ENCODE measurements at places on chromosomes 1 and 21.

DNA sequence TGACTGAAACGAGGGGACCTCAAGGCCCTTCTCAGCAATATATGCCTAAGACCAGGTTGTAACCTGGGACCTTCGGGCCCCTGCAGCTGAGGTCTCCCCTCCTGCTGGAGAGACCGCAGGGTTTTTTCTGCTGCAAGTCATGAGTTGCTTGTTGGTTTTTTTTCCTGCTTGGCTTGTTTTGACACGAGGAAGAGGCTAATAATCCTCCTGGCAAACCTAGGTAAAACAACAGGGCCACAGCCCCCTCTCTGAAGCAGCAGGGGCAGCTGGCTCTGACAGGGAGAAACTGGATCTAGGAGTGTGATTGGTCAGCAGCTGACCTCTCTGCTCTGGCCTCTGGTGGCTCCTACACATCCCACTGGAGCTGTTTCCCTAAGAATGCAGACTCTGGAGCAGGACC lies 69.0 kb downstream of the CD34 start:
- no peak for DNase-seq

- DNase-seq = no peak
Observed at GRCh38 chr1:107870696-107871095, 94.3 kb downstream of the VAV3 start.

- DNase-seq = peak; percentile 10
Observed at GRCh38 chr1:37765916-37766664, 1.2 kb upstream of the EPHA10 start.

DNA sequence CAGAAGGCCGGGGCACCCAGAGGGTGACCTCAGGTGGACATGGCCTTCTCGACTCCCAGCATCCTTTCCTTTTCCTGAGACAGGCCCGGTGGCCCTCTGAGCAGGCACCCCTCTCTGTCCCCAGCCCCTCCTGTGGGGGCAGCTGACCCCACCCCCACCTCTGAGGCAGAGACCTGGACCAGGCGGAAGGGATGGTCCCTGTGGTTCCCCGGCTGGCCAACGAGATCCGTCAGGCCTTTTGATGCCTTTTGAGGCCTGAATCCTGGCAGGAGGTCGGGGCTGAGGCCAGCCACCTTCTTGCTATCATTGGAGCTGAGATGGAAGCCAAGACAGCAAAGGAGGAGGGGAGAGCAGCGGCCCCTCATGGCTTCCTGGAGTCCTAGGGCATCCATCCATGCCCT lies 50.2 kb upstream of the ACTRT2 start:
- no peak for DNase-seq

DNA sequence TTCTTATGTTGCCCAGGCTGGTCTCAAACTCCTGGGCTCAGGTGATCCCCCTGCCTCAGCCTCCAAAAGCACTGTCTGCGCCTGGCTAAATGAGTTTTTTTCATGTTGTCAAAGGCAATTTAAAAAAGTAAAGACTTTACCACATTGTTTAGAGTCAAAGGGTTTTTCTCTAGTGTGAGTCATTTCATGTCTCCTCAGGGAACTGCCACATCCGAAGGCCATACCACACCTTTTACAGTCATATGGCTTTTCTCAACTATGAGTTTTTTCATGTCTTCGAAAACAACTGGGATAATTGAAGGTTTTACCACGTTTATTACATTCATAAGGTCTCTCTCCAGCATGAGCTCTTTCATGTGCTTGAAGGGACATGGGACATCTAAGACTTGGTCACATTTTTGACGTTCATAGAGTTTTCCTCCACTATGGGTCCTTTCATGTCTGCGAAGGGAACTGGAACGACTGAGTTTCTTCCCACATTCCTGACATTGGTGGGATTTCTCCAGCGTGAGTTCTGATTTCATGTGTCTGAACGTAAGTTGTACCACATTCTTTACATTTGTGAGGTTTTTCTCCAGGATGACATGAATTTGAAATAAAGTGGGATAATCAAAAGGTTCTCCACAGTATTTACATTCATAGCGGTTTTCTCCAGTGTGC lies 65.6 kb downstream of the UCHL5 start:
- DNase-seq = no peak

DNA sequence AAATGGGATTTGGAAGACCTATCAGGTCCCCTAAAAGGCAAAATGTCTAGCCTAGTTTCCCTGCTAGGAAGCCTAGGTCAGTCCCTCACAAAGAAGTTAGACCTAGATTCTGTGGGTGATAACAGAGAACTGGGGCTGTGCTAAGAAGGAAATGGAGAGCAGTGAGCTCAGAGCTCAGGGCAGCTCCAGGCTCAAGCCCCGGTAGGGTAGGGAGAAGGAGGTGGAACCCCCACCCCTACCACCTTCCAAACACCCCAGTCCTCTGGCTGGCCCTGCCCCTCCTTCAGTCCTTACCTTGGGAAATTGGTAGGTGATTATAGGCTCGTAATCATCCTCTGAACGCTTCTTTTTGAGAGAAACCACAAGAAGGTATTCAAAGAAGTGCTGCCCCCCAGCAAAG lies 1.1 kb downstream of the DENND2D start:
- DNase-seq = no peak

GRCh38 chr1:21313203-21313885 lies 23.1 kb upstream of the ECE1 start:
- DNase-seq = no peak

DNA sequence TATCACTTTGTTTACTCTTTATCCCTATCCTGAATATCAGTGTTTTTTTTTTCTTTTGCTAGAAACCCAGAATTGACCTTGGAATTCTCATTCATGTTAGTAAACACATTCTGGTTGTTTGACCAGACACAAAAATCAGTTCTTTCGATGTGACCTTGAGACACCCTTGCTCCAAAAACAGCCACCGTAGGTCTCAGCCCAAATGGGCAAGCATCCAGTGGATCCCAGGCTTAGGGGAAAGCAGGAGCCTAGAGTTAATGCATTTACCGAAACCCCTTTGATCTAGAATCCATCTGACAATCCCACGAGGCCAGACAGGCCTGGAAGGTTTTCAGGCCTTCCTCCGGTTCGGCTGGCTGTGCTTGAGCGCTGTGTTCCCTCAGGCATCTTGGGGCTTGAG lies 47.6 kb downstream of the IRF2BP2 start:
- no peak for DNase-seq

DNA sequence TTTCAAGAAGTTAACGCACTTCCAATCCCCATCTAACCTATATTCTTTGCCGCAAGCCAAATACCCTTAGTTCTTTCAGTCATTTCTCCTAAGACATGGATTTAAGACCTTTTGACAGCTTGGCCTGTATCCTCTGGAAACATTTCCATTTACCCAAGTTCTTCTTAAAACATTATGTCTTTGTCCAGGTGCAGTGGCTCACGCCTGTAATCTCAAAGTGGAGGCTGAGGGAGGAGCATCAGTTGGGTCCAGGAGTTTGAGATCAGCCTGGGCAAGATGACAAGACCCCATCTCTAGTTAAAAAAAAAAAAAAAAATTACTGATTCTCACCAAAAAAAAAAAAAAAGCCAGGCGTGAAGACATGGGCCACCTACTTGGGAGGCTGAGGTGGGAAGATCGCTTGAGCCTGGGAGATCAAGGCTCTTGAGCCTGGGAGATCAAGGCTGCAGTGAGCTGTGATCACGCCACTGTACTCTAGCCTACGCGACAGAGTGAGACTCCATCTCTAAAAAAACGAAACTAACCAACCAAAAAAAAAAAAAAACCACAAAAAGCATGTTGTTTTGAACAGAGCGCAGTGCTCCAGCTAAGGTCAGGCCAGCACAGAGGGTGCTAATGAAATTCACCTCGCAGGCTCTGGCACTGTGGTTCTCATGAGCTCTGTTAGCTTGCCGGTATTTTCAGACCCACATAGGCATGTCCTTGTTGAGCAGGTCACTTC lies 36.0 kb downstream of the NUAK2 start:
- no peak for DNase-seq

DNA sequence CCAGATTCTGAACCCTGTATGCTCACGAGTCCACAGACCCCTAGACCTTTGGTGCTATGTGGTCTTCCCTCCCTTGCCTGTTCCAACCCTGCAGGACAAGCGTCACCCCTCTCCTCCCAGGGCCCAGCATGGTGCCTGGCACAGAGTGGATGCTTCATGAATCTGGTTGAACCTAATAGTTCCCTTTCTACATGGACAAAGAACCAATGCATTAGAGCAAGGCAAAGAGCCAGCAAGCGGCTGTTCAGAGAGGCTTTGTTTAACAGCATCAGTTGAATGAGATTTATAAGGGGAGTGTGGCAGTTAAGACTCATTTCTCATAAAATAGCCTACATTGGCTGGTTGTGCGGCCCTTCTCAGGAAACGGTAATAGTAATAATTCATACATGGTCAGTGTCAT lies 14.9 kb downstream of the SLC26A9 start:
- peak; percentile 10 for DNase-seq

- no peak for DNase-seq
Observed at GRCh38 chr1:71464016-71464415, 383.2 kb upstream of the ZRANB2 start.

- peak; percentile 93 for DNase-seq
Observed at GRCh38 chr1:24505816-24506215, 3.2 kb downstream of the RCAN3 start.

DNA sequence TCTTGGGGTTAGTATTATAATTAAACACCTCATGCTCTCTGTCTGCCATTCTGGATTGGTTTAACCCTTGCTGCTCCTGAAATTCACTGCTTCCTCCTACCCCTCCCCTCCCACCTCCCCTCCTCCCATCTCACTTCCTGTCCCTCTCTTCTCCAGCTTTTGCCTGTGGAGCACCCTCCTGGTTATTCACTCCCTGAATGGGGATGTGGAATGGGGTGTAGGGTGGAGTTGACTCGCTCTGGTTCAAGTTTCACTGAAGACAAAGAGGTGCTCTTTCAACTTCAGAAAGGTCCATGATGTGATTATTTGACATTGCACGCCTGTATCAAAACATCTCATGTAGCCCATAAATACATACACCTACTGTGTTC lies 160.5 kb downstream of the PLXNA2 start:
- DNase-seq = no peak

DNA sequence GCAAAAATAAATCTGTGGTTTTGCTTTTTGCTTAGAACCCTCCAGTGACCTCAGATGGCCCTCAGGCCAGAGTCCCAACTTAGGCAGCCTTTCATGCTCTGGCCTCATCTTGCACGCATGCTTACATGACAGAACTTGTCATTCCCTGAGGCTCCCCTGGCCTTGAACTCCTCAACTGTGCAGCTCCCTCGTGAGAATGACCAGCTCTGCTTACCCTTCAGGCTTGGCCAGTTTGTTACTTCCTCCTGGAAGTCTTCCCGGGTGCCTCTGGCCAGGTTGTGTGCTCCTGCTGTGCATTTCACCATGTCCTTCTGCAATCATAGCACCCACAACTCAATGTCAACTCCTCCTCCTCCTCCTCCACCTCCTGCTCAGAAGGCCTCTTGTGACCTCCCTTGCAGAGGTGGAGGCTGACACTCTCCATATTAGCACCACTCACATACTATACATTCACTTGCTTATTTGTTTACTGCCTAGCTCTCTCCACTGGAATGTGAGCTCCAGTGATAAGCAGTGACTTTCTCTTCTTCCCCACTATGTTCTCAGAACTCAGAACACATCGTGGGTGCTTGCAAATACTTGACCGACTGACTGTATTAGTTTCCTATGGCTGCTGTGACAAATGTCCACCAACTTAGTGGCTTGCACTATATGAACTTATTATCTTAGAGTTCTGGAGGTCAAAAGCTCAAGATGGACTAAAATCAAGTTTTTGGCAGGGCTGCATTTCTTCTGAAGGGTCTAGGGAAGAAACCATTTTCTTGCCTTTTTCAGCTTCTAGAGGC lies 41.9 kb downstream of the RCSD1 start:
- no peak for DNase-seq

Measured in G401 (cell line).